ENCODE measurements at places on chromosomes 6 and 20.
A peak's percentile ranks its signal among the peaks of the same experiment; 100 is the strongest.

GRCh38 chr6:122040261-122040660 is 359.2 kb upstream of the HSF2 start:
- DNase-seq = no peak
- no peaks in the 10 kb centered on the region for H3K36me3 ChIP-seq
- H3K27ac ChIP-seq = no peak overlapping the region
- peaks cover 2% of the 10 kb centered on the region for H3K27me3 ChIP-seq
- no peaks in the 10 kb centered on the region for H3K4me1 ChIP-seq

- DNase-seq = no peak
- peak overlapping the region; percentile 70 for H3K27ac ChIP-seq
- H3K4me3 ChIP-seq = no peak overlapping the region
- H3K27me3 ChIP-seq = no peaks in the 10 kb centered on the region
- peaks cover 9% of the 10 kb centered on the region for H3K4me1 ChIP-seq
Observed at GRCh38 chr6:147268254-147268653, 64.0 kb downstream of the STXBP5 start.

DNA sequence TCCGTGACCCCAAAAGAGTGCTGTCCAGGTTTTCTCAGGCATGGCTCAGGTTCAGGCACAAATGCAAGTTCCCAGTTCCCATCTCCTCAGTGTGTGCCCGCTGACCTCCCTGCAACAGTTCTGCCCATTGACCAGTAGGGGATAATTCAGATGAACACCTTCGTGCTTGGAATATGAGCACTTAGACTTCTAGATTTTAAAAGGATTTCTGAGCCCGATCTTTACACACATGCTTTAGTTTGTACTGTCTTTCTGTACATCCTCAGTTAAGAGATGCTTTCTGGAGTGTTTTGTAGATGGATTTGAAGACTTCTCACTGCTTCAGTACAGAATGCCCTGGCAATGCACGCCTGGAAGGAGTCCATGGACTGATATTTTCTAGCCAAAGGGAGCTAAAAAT is 239.6 kb upstream of the PLCB4 start:
- no peaks in the 10 kb centered on the region for H3K36me3 ChIP-seq
- no peak for DNase-seq
- no peak overlapping the region for H3K4me3 ChIP-seq
- no peaks in the 10 kb centered on the region for H3K4me1 ChIP-seq

GRCh38 chr6:16271428-16271827 is 33.0 kb downstream of the GMPR start:
- peaks cover 2% of the 10 kb centered on the region for H3K4me1 ChIP-seq
- H3K27ac ChIP-seq = no peak overlapping the region
- H3K27me3 ChIP-seq = peaks cover 2% of the 10 kb centered on the region
- H3K4me3 ChIP-seq = no peak overlapping the region
- no peak for DNase-seq

GRCh38 chr6:23656255-23657194 is 469.5 kb upstream of the NRSN1 start:
- H3K27me3 ChIP-seq = no peaks in the 10 kb centered on the region
- H3K27ac ChIP-seq = no peak overlapping the region
- no peaks in the 10 kb centered on the region for H3K36me3 ChIP-seq
- H3K4me3 ChIP-seq = no peak overlapping the region
